ENCODE measurements at places on chromosomes 5 and 9.
A peak's percentile ranks its signal among the peaks of the same experiment; 100 is the strongest.

DNA sequence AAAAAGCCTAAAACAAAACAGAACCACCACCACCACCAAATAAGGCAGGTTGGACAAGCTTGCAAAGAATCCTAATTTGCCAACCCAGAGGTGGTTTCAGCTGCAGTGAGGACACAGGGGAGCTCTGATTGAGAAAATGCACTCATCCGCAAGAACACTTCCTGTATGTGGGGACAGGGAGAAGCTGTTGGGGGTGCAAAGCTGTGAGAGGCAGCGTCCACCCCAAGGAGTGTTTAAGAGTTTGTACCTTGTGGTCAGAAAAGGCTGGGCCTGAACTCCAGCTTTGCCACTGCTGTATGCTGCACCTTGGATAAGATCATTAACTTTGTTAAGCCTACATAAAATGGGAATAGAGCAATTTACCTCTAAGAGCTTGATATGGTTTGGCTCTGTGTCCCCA lies 511.7 kb downstream of the BNC2 start:
- H3K27ac ChIP-seq = no peak overlapping the region
- H3K4me1 ChIP-seq = no peaks in the 10 kb centered on the region
- H3K36me3 ChIP-seq = no peaks in the 10 kb centered on the region
- no peak for DNase-seq
- H3K4me3 ChIP-seq = no peak overlapping the region
- H3K27me3 ChIP-seq = no peaks in the 10 kb centered on the region

DNA sequence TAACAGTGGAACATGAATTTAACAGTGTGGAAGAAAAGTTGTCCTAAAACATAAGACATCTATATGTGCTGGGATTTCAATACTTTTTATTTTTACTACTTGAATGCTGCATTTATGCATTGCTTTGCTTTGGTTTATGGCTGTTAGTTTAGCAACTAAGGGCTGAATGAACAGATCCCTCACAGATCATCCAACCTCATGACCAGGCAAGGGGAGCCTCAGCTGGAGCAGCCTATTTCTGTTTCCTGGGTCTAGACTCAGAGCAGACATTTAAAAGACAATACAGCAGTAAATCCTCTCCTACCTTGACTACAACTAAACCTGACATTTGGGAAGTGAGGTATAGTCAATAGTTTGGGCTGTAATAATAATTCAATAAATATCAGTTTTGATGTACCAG lies 163.3 kb downstream of the AUH start:
- H3K27ac ChIP-seq = no peak overlapping the region
- DNase-seq = no peak
- H3K27me3 ChIP-seq = no peaks in the 10 kb centered on the region
- no peak overlapping the region for H3K4me3 ChIP-seq
- peaks cover 21% of the 10 kb centered on the region for H3K4me1 ChIP-seq

DNA sequence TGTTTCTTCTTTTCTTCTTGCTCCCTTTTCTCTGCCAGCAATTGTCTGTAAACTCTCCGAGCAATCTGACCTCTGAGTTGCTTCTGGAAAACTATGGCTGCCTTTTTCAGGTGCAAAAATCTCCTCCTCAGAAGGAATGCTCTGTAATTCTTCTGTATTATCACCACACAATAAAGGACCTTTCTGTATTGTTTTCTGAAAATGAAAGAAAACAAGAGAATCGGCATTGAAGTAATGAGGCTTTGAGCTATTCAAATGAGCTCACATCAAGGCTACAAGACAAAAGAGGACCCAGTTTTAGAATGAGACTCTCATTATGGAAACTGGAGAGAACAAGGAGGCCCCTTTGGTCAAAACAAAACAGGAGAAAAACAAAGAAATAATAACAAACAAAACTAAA lies 86.2 kb upstream of the RETREG1 start:
- H3K27ac ChIP-seq = no peak overlapping the region
- H3K36me3 ChIP-seq = peaks cover 2% of the 10 kb centered on the region
- DNase-seq = no peak

DNA sequence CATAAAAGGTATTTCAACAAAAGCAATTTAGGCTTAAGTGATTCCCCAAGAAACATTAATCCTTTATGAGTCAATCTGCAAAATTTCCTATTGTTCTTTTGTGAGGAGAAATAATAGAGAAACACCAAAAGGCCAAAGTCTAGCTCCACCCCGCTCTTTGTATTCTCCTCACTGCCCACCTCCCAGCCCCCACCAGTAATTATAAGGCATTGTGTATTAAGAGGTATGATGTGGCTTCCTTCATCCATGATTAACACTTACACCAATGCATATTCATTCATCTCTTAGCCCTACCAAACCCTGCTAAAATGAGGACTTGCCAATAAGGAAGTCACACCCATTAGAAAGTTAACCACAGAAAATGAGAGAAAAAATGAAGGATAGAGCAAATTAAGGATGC lies 105.3 kb upstream of the SPATA31D4 start:
- H3K4me1 ChIP-seq = no peaks in the 10 kb centered on the region
- no peak overlapping the region for H3K27ac ChIP-seq
- DNase-seq = no peak
- H3K27me3 ChIP-seq = no peaks in the 10 kb centered on the region
- no peak overlapping the region for H3K4me3 ChIP-seq

DNA sequence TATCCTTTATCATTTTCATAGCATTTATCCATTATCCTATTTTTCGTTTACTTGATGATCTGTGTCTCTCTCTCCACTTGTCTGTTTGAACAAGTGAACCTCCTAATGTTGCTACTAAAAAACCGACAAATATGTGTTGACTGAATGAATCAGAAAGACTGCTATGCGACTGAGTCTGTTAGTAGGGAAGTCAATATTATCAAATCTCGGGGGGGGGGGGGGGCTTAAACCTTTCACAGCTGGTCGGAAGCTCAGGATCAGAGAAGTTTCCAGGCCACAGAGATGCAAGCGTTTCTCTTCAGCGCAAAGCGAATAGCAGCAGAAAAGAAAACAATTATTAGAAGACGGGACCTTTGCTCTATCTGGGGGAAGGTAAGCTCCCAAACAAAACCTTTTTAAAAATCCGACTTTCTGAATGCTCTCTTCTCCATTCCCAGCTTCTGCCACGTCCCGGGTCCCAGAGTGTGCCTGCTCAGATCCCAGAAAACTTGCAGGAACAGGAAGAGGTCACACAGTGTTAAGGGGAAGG lies 412 bp downstream of the RIOK2 start:
- H3K27me3 ChIP-seq = no peaks in the 10 kb centered on the region
- H3K4me3 ChIP-seq = peak overlapping the region; percentile 92
- H3K36me3 ChIP-seq = peaks cover 28% of the 10 kb centered on the region
- DNase-seq = no peak
- peak overlapping the region; percentile 99 for H3K27ac ChIP-seq

DNA sequence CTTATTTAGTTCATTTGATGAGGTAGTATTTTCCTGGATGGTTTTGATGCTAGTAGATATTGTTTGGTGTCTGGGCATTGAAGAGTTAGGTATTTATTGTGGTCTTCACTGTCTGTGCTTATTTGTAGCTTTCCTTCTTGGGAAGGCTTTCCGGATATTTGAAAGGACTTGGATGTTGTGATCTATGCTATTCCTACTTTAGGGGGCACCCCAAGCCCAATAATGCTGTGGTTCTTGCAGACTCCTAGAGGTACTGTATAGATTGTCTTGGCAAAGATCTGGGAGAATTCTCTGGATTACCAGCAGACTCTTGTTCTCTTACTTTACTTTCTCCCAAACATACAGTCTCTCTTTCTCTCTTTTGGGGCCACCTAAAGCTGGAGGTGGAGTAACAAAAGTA lies 315.7 kb downstream of the MAT2B start:
- H3K27ac ChIP-seq = no peak overlapping the region
- H3K4me3 ChIP-seq = no peak overlapping the region
- H3K27me3 ChIP-seq = no peaks in the 10 kb centered on the region
- no peak for DNase-seq

- H3K4me1 ChIP-seq = no peaks in the 10 kb centered on the region
- peaks cover 33% of the 10 kb centered on the region for H3K27me3 ChIP-seq
- no peak for DNase-seq
- H3K36me3 ChIP-seq = peaks cover 10% of the 10 kb centered on the region
Measured at GRCh38 chr9:77744841-77745430, 96.8 kb upstream of the GNA14 start.
